ENCODE measurements at places on chromosomes 2 and 18.

- DNase-seq: no peak
Observed at GRCh38 chr2:207969249-207969648, 56.1 kb downstream of the PLEKHM3 start.

GRCh38 chr2:64914247-64914646 lies 75.0 kb upstream of the SLC1A4 start:
- DNase-seq: no peak

GRCh38 chr2:16515696-16516095 lies 149.9 kb downstream of the CYRIA start:
- DNase-seq: no peak

- DNase-seq: no peak
Observed at GRCh38 chr2:230258483-230258882, 32.9 kb downstream of the SP140 start.

DNA sequence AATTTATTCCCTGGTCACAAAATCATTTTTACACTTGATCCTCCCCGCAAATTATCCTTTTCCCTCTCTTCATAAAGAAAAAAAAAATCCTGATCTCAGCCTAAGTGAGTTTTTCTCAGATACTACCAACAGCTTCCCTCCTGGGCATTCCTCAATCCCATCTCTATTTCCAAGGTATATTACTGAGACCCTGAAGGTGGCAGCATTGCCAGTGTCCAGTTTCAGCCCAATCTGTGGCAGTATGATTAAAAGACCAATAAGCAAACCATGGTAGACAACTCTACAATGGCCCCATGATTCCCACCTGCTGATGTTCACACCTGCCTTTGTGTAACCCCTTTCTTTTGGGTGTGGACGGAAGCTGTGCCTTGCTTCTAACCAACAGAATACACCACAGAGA lies 45.1 kb downstream of the CCDC93 start:
- no peak for DNase-seq

DNA sequence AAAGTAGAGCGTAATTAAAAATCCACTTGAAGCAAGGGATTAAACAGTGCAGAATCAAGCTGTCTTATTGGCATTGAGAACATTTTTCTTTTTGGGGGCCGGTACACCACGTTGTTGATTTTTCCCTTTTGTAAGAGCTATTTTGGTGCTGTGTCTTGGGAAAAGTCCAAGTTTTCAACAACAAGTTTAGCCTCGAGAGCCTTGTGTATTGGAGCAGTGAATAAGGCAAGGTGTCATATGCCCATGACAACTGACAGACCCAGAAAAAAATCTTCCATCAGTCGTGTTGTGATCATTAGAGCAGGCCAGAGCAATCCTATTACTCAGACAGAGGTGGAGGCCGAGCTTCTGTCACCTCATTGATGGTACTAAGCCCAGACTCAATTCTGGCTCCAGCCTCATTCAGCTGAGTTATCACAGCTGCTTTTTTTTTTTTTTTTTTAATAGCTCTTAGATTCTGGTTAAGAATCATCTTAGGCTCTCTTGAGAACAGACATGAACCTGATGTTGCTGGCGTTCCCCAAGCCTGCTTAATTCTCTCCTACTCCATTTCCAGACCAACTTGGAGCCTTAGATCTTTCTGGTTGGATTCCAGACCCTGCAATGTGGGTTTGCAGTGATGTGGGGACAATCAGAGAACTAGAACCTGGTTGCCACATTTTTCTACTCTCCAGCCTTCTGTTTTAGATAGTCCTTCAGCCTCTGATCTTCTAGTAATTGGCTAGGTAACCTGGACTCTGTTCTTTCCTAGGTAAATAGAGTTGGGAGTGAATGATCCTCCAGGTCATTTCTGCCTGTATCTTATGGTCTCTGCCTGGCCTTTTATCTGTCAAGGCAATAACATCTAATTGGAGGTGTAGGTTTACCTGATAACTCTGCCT lies 43.1 kb downstream of the MOGAT1 start:
- DNase-seq: no peak

GRCh38 chr18:2572171-2572569 lies 813 bp downstream of the NDC80 start:
- no peak for DNase-seq

DNA sequence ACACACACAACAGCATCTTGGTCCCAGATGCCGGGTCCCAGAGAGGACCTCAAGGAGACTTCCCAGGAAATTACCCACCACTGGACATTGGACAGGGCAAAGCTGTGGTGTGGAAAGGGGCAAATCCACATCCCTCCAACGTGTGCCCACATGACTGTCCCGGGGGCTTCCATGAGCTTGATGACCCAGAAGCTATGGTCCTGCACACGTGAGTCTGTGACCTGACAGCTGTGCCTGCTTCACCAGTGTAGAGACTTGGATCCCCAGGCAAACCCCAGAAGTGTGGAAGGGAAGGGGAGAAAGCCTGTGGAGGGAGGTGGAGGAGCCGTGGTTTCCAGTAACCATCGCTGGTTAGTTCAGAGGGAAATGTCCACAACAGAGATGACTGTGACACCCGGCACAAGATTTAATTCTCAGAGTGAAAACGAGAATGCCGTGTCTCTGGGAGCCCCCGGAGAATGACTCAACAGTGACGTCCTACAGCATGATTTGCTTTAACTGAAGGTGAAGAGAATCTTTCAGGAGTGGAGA lies 19.1 kb upstream of the GPR55 start:
- DNase-seq: no peak

GRCh38 chr18:48548921-48549320 lies 10.1 kb downstream of the CTIF start:
- DNase-seq: no peak

GRCh38 chr2:94767336-94767735 lies 103.9 kb upstream of the TEKT4 start:
- DNase-seq: no peak

- DNase-seq: no peak
Observed at GRCh38 chr2:224994242-224994823, 47.9 kb downstream of the DOCK10 start.

DNA sequence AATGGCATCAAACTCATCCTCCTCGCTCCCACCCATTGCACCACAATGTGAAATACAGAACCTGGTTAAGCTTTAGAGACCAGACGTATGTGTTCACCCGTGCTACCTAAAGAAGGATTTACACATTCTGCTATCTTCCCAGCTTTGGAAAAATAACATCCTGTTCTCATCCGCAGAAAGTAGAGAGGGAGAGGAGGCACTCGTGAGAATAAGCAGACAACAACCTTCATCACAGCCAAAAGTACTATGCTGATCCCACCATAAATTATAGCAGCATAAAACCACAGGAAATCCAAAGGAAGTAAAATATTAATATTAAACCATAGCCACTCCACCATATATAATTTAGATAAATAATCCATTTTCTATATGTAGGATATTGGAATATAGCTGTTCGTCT lies 111.7 kb upstream of the NRP2 start:
- no peak for DNase-seq

DNA sequence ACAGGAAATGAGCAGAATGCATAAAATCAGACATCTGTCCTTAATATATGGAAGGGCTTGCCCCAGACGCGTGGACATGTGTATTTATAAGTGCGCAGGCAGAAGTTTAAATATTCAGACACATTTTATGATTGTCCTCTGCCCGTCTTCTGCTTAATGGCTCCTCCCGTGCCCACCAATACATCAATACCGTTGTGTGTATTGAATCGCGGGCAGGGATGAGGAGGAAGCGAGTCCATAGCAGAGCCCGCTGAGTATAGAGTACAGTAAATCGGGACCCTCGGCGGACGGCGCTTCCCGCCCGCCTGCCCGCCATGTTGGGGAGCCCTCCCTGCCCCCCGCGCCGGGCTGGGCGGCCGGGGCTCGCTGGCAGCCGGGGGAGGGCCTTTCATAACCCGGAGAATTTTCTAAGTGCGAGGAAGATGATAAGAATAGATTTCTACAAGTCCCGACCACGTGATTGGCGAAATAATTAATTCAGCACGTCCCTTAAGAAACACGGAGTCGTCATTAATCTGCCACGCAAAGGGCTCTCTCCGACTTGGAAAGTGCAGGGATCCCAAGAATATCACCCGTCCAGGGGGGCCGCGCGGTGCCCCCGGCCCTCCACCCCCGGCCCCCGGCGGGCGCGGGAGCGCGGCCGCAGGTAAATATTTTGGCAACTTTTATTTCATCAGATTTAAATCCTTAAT lies at the start of gene HOXD3:
Gene HOXD3, plus strand, starts transcription at position 501 of the 692 bp plus-strand sequence. CDS start 11,808 bp downstream, outside the sequence.
- DNase-seq: no peak

DNA sequence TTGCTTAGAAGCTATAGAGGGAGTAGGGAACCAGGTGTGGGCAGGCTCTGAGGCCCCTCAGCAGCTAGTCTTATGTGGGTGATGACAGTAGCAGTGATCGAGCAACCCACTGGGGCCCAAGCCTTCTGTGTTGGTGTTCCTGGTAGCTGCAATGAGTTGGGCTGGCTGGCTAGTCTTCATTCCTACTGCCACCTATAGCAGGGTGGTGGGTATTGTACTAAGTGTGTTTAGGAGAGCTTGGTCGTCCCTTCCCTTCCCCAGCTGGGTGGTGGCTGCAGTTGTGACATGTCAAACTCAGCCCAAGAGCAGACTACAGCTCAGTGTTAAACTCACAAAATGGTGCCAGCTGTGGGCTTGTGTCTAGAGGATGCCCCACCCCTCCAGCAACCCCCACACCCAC lies 486.1 kb upstream of the UBE2E3 start:
- DNase-seq: no peak

DNA sequence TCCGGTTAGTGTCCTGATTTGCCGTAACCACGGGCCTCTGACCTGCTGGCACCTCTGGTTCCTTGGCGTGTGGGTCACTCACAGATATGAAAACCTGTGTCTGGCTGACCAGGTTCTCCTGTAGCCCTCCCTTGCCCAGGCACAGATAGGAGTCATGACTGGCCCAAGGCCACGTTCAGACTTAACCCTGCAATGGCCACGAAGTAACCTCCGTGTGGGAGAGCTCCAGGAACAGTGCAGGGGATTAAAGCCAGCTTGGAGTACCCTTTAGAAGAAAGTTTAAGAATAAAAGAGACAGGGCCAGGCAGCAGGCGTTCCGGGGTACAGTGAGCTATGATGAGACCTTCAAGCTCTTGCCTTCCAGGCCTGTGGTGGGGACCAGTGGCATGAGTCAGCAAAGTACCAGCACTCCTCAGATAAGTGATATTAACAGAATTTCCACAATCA lies 25.5 kb downstream of the CENPO start:
- DNase-seq: no peak

All from activated T-helper 2 cell treated with anti-CD3 and anti-CD28 coated beads, Interferon-gamma antibody, Interleukin-2, Interleukin-4, amounts not matched to agents 10 μg/mL and 5 μg/mL and 100 μg/mL, durations not matched to agents 14 hours and 24 hours and 36 hours (primary cell).